ENCODE measurements at places on chromosomes 16 and 17.

DNA sequence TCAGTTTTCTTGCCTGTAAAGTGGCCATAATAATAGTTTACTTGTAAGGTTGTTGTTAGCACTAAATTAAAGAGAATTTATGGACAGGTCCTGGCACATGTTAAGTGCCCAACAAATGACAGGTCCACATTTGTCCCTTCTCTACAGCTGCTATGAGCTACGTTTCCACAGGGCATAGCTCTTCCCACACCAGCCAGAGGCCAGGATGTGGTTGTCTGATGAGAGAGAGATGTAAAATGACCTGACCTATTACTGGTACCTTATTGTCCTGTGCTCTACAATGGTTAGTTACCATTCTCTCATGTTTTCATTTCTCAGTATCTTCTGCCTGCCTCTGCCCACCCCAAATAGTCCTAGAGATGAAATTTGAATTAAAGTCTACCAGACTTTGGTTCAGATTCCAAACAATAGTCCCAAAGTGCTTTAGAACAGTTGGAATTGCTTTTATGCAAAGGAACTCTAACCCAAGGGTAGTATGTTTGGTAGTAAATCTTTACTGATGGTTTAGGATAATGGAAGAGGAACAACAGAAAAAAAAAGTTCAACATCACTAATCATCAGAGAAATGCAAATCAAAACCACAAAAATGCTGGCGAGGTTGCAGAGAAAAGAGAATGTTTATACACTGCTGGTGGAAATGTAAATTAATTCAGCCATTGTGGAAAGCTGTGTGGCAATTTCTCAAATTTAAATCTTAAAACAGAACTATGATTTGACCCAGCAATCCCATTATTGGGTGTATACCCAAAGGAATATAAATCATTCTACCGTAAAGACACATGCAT, 57.1 kb upstream of the ANKFN1 start:
- no peak for DNase-seq

DNA sequence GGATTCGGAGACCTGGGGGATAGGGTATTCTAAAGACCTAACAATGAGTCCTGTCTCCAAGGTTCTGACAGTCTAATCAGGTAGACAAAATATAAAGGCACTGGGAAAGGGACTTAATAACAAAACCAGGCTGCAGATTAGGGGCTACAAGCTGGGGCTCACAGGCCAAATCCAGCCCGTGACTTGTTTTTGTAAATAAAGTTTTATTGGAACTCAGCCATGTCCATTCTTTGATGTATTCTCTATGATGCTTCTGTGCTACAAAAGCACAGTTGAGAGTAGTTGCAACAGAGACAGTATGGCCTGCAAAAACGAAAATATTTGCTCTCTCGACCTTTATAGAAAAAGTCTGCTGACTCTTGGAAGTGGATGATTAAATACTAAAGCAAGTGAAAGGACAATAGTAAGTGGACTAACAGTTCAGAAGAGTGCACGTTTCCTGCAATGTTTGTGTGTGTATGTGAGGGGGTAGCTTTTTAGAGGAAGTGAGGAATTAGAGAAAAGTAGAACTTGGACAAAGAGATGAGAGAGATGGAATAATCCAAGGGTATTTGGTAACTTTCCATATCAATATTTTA, 115.4 kb upstream of the ZFHX3 start:
- no peak for DNase-seq

DNA sequence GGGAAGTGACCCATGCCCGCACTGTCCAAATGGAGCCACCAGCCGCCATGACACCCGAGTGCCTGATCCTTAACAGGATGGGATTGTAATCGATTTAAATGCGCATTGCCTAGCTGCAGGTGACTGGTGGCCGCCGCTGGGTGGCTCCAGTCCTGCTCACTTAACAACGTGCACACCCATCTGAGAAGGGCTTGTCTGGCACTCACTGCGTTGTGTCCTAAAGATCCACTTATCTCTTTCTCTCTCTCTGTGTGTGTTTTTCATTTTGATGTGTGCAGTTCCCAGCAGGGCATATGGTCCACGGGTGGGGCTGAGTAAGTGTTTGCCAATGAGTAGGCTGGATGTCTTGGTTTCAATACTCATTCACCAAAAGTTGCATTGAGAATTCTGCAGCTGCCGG, 80.6 kb downstream of the IRF8 start:
- no peak for DNase-seq

GRCh38 chr17:41496803-41497484, 7.2 kb upstream of the KRT36 start:
- no peak for DNase-seq

GRCh38 chr17:34140006-34140405, 115.1 kb upstream of the CCL2 start:
- no peak for DNase-seq

- DNase-seq: no peak
Measured at GRCh38 chr16:35173295-35173694, 1713.9 kb downstream of the TP53TG3F start.

DNA sequence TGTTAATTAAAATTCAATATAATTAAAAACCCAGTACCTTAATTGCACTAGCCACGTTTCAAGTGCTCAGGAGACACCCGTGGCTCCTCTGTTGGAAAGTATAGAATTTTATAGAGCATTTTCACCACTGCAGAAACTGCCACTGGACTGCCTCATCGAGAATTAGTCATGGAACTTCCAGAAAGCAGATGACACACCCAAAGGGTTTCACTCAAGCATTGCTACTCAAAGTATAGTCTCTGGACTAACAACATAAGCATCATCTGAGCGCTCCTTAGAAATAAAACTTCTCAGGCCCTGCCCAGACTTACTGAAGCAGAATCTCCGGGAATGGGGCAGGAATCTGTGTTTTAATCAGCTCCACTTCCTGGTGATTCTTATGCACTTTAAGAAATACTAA, 63.5 kb upstream of the GPR139 start:
- no peak for DNase-seq

DNA sequence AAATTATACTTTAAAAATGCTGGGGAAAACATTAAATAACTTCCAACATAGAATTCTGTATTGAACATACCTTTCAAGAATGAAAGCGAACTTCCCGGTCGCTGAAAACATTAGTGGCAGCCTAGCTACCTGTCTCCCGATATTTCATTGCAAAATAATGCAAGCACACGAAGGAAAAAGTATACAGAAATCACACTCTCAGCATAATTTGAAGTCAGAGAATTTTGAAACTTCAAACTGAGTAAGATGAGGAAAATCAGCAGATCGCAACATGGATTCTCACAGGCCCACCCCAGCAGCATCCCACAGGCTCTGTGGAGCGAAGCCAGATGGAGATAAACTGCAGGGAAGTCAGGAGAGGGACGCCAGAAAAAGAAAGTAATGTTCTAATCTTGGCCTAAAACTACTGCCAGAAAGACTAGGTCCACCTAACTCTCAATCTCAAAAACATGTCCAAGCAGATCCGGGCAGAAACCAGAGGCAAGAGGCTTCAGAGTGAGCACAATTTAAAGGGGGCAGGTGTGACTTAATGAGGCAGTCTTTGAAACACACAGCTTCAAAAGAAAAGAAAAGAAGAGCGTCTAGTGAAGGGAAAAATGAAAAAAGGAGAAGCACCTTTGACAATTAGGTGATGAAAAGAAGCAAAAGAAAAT, 4.8 kb upstream of the GOSR1 start:
- DNase-seq: no peak

DNA sequence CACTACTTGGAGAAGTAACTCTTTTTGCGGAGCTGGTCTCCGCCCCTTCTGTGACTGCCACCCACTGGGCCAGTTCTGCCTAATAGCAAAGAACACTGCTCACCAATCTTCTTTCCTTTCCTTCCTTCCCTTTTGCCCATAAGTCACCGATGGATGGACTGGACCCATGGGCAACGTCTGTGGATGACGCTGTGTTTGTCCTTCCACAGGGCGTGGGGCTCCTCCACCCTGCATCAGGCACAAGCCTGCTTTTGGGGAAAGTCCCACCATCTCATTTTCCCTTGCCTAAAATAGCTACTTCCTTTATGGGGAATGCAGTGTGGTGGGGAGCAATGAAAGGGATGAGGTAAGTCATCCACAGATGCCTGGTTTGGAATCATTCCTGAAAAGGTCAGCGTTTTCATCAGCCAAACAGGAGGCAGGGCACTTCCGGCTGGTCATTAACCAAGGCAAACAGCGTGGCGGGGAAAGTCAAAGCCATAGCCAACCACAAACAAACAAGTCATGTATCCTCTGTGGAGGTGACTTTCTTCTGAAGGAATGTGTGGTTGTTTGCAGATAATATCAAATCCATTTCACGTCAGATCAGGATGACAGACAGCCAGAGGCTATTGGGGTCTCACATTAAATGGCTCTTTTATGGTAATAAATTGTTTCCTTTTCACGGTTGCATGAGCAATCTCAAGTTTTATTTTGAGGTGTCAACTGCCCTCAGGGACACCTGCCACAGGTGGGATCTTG, 30.7 kb upstream of the MED9 start:
- no peak for DNase-seq

DNA sequence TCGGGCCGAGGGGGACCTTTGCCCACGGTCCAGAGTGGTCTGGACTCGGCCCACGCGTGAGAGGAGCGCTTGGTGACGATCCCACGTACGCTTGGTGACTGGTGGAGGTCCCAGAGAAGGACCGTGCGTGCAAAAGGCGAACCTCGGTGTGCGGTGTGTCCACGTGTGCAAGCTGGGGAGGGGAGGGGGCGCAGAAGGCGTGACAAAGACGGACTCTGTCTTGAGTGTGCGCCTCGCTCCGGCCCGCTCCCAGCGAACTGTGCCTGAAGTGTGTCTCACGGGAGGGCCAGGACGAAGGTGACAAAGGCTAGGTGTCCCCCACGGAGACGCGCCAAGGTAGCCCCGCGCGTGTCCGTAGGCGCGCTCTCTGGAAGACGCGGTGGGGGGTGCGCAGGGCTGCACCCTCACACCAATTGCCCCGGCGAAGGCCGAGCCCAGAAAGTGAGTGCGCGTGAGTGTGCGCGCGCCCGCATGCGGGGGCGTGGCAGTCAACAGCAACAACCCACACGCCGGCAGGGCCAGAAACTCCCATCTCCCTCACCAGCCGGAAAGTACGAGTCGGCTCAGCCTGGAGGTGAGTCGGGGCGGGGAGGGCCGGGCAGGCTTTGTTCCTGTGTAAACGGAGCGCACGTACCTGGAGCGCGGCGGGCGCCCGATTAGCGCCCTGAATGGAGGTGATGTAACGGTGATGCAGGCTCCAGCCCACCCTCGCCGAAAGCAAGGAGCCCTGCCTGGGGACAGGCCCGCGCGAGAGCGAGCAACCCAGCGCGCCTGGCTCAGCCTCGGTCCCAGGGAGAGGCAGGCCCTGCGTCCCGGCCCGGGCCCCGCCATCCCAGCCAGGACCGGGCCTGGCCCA, at the start of gene GPRC5C:
TSS of gene GPRC5C (plus strand) at position 521 of the 856 bp plus-strand sequence. CDS start 7,689 bp downstream, outside the sequence.
- DNase-seq: peak; percentile 22

DNA sequence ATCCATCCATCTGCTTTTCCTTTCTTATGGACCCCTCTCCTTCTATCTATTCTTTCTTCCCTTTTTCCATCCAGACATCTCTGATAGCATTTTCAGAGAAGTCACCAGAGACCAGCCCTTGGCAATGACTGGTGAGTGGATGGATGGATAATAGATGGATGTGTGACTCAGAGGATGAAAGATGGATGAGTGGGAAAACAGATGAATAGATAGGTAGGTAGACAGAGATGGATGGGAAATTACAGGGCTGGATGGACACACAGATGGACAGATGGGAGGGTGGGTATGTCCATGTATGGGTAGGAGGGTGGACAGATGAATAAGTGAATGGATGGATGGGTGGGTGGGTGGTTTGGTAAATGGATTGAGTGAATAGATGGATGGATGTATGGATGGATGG, 101.0 kb downstream of the LITAF start:
- DNase-seq: no peak
